ENCODE measurements at places on chromosomes 5 and 9.

DNA sequence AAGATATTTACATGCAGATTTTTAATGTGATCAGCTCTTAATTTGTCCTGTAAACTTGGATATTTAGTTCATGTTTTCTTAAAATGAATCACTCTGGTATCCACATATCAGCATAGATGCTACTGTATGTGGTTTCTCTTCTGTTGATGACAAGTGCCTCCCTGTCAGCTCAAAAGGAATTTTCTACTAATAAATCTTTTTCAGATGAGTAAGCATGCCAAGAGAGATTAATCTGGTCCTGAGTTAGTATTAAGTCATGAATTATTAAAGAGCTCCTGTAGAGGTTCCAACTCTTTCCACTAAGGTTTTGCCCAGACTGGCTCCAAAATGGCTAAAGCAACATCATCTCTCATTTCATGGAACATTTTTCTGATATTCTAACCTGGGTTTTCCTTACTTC, 129.2 kb downstream of the GOLPH3 start:
- DNase-seq: peak; percentile 41

- no peak for DNase-seq
Observed at GRCh38 chr5:125865166-125865815, 557.9 kb upstream of the GRAMD2B start.

GRCh38 chr9:124693403-124693802, 77.7 kb downstream of the NR6A1 start:
- DNase-seq: no peak

GRCh38 chr9:107190061-107190935, 92.8 kb upstream of the RAD23B start:
- no peak for DNase-seq

DNA sequence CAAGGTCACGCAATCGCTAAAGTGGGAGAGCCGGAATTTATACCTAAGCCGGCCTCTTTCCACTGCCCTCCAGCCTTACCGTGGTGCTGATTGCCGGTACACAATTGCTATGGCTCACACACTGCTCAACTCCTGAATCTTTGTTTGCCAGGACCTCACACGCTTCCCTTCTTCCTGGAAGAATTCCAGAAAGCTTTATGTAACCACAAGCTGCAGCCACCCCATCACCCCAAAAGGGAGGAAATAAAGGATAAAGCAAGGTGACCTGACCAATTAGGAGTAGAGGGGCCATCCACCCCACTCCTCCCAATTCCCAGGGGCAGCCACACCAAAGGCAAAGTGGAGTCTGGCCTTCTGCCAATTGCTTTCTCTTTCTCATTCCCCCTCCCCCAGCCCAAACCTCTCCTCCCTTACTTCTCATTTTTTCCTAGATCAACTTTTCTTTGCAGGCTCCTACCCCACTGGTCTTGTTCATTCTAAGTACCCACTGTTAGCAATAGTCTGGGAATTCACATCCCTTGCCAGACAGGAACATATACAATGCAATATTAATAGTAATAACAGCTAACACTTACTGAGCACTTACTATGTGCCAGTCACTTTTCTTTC, 18.0 kb upstream of the CDC23 start:
- no peak for DNase-seq

GRCh38 chr9:78811622-78812276, 514.8 kb downstream of the PSAT1 start:
- no peak for DNase-seq

DNA sequence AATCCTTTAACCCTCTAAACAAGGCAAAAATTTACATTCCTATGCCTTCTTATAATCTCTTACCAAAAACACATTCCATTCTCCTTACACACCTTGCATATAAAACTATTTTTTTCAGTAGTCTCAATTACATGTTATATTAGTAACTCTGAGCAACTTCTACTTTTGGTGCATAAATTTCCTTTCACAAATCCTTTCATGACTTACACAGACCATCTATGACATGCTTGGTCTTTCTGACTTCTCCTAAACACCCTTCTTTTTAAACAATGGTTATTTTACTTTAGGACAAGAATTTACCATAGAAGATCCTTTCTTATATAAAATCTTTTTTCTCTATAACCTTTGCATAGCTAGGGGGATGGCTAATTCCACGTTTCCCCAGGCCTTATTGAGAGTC, 208.0 kb upstream of the ARRDC3 start:
- no peak for DNase-seq

GRCh38 chr5:93307557-93307956, 273.5 kb downstream of the NR2F1-AS1 start:
- peak; percentile 67 for DNase-seq

DNA sequence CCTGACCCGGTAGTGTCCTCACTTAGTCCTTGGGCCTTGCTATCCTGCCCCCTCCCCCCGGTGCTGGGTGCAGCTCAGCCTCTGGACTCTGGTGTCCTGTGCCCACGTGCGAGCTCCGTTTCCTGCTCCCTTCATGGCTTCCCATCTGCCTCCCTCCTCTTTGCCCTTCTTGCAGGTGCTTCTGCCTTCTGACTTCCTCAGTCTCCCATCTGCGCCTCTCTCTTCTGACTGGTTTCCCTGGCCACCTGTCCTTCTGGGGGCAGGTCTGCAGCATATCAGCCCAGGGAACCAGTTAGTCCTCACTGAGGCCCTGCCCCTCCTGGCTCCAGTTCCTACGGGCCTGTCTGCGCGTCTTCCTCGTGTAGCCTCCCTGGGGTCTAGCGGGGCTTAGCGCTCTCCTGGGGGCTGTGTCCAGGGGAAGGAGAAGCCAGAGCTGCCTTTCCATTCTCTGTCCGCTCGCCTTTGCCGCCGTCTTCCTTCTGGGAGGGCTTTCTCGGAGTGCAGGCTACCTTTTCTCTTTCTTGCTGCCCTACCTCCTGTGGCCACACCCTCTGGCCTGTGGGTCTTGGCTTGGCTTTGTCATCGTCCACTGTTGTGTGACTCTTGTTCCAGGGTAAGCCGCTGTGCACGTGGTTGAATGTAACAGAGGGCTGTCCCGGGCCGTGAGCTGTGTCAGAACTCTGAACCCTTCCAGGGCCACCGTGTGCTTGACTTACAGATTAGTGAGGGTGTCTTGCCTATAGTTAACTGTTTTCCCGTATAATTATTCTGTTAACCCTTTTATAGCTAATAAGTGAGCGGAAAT, 51.8 kb downstream of the EHMT1 start:
- no peak for DNase-seq

DNA sequence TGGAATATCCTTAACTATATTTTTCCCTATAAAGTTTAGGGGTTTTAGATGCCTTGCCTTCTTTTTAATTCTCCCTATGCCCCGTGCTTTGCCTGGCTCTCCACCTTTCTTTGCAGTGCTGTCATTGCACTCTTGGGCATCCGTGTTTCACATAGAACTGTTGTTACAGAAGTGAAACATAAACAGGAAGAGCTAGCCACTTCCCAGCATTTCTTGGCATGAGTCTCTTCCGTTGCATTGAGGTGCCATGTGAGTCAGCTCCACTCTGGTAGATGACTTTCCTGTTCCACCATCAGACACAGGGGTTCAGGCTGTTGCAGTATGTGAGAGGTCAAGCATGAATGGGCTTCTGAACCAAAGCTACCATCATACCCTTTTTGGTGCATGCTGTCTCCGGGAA, 73.4 kb downstream of the ANGPTL2 start:
- peak; percentile 62 for DNase-seq

DNA sequence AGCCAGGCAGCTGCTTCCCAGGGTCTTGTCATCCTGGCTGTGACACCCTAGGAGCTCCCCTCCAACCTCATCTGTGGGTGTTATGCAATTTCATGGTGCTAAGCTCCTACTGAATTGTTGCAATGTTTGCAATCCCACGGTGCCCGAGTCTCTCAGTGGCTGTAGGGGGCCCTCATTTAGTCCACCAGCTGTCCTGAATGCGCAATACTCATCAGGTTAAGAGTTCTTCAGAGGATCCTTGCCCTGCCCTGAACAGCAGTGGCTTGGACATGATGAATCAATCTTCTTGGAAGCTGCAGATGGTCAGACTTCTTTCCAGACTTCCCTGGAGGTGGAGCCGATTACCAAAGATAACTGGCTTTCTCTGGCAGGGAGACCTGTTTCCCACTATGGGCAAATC, 584.1 kb downstream of the CCDC171 start:
- DNase-seq: peak; percentile 89

DNA sequence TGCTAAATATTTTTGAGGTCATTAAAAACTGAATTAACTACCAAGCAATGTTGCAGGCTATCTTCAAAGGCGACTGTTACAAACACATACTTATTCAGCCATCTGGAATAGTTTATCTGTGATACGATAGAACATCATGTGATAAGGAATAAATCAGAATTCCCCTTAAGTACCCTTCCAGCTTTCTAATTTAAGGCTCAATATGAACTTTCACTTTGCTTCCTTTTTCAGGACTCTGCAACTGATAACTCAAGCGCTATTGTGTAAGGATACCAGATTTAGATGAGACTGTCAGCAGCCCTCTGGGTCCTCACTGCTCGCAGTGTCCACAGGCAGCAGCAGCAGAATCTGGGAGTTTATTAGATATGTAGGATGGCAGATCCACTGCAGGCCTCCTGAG, 416.3 kb downstream of the SPATA31D1 start:
- no peak for DNase-seq
